KG1 (cell line): ENCODE measurements at places on chromosomes 6 and 20.

GRCh38 chr6:7137335-7138045, 29.7 kb downstream of the RREB1 start:
- DNase-seq, result no peak

DNA sequence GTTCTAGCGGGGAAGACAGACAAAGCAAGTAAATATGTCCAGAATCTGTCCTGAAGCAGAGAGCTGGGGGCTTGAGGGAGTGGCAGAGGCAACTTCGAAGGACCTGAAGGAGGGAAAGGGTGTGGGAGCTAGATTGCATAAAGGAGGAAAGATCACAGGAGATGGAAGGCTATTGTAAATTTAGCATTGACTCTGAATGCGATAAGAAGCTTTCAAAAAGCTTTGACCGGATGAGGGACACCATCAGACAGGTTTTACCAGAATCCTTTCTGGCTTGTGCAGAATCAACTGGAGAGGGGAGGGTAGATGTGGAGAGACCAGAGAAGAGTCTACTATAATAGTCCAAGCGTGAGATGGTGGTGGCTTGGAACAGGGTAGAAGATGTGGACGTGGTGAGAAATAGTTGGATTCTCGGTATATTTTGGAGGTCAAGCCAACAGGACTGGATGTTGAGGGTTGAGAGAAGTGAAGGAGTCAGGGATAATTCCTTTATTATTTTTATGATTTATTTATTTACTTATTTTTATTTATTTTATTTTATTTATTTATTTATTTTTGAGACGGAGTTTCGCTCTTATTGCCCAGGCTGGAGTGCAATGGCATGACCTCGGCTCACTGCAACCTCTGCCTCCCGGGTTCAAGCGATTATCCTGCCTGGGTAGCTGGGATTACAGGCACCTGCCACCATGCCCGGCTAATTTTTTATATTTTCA, 19.9 kb upstream of the RIPOR3 start:
- DNase-seq, result no peak

GRCh38 chr6:107116328-107116892, 1.1 kb upstream of the BEND3 start:
- no peak for DNase-seq

- DNase-seq, result no peak
Observed at GRCh38 chr6:2917065-2917464, 14.0 kb upstream of the SERPINB9 start.

GRCh38 chr6:23145781-23146180, 576.4 kb downstream of the HDGFL1 start:
- DNase-seq, result no peak

GRCh38 chr6:155185544-155185943, 78.3 kb upstream of the CLDN20 start:
- DNase-seq, result no peak

DNA sequence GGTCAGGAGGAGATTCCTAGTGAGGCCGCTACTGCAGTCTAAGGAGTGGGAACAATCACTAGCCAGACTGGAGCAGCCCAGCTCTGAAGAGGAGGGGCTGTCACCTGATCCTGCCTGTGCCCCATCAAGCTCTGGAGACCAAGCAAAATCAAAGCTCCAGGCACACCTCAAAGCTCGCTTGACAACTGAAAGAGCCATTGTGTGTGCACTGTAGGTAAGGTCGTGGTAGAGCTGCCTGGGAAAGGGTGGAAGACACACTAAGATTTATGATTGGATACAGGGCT, 58.2 kb downstream of the CSE1L start:
- no peak for DNase-seq

- DNase-seq, result no peak
Observed at GRCh38 chr6:73471686-73472290, 10.3 kb downstream of the MTO1 start.

DNA sequence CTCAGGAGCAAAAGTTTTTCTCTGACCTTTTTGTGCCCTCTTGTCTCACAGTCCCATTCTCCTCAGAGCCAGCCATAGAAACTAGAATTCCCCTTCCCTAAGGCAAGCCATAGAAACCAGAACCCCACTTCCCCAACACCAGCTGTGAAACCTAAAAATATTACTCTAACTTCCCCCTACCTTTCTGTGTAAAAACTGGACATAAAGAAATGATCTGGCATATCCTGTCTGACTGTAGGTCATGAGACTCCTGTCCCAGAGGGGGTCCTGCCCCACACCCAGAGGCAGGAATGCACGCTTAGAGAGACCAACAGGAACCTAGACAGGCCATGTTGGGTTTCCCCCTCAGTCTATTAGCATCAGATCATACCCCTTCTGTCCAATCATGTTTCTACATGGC, 140.6 kb upstream of the SLC22A16 start:
- no peak for DNase-seq

- DNase-seq, result no peak
Observed at GRCh38 chr6:86937219-86938079, at the start of gene HTR1E. TSS of gene HTR1E (plus strand) at chr6:86937528. CDS start at chr6:87015335, 77,807 bp downstream.

DNA sequence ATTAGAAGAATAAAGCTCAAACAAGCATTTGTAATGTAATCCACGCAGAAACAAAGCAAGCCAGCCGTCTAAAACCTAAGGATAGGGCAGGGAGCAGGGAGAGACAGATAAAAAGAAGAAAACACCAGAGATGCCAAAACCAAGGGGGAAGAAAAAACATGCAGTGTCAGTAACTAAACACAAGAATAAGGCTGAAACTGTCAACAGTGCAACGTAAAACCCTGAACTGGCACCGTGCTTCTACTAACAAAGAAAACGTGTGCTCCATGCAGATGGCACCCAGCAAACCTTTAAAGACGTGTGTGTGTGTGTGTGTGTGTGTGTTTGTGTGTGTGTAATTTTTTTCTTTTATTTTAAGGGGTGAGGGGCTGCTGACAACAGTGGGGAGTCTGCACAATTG, 88.4 kb upstream of the TAB2 start:
- no peak for DNase-seq

DNA sequence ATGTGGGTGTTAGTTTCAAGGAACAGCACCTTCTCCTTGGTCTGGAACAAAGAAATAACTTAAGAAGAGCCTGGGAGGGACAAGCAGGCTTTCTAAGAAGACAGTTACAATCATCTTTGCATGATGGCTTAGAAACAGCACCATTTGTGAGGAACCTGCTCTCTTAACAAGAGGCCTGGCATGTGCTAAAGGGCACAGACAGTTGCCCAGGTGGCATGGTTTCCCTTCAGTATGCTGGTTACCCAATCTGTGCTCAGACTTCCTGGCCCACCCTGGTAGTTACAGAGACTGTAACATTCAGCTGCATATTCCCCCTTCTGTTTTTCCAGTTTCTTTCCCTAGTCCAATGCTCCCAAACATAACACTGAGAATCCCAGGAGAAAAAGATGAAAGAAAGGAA, 84.0 kb downstream of the CHD6 start:
- DNase-seq, result no peak

DNA sequence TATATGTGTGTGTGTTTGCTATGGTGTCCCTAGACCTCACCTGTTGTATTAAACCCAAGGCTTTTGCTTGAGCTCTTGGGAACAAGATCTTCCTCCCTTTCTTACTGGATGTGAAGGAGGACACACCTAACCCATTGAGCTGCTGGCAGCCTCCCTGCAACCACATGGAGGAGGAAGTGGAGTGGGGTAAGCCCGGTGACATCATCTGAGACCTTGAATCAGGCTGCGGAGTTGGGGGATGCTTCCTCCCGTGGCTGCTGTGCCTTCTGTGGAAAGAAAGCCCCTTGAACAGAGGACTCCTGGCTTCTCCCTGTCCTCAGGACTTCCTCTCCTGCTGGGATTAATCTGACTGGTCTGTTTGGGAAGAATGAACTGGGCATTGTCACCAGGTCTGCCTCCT, 3.3 kb downstream of the CST11 start:
- no peak for DNase-seq

GRCh38 chr6:129785756-129786135, 75.4 kb downstream of the TMEM244 start:
- no peak for DNase-seq

DNA sequence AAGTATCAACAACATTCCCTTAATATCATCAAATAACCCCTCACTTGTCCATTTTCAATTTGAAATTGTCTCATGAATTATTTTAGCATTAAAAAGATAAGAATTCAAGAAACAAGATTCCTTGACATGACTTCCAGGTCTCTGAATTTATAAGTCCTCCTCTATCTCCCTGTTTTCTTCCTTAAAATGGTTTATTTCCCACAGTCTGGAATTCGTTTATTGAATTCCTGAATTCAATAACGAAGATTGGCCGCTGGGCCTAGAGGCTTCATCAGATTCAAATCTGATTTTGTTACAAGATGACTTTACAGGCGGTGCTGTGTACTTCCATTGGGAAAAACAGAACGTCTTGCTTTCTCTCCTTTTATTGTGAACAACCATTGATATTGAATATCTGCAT, 48.9 kb upstream of the NELFCD start:
- DNase-seq, result no peak

DNA sequence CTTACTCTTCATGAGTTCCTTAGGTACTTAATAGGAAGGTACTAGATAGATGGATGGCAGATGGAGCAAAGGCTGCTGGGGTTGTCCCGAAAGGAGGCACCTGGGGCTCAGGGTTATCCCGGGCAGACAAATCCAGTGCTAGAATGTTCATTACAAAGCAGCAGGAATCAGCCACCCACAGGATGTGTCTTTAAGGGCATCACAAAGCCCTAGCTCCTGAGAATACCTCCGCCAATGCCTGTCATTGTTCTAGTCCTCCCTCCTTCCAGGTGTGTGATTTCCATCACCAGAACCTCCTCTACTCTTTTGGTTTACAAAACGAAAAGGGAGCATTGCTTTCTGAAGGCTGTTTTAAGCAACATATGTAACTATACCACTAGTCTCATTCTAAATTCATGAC, 138.1 kb downstream of the KIF6 start:
- DNase-seq, result no peak

DNA sequence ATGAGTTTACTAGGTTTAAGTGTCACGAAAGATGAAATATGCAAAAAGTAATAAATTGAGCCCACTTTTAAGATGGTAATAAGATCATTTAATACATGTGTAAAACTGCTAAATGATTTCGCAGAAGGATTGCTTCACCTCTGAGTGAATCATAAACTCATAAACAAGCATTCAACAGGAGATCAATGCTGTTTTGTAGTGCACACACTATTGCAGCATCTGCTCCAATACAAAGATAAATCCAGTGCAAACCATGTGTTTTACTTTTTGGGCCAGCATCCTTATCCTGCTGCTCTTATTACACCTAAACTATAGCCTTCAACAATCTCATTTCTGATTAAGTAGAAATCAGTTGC, 400.1 kb downstream of the NKAIN2 start:
- no peak for DNase-seq

DNA sequence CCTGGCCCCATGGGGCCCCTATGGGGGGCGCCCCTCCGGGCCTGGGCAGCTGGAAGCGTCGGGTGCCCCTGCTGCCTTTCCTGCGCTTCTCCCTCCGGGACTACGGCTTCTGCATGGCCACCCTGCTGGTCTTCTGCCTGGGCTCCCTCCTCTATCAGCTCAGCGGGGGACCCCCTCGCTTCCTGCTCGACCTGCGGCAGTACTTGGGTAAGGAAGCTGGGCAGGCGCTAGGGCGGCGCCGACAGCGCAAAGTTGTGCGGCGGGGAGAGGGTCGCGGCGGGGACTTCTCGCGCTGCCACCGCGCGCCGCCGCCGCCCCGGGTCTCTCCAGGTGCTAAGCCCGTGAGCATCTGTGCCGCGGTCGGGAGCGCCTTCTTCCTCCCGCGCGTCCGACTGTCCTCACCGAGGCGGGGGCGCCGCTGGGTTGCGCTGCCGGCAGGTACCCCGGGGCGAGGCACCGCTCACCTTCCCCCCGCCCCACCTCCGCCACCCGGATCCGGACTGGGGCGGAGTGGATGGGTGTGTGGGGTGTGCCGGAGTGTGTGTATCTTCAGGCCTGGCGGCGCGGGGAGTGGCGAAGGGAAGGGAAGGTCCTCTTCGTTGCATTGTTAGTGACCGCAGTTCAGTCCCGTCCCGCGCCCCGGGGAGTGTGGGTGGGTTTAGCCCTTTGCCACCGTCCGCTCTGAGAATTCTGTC, 788 bp downstream of the UST start:
- DNase-seq, result no peak
